NCI-H1048 (cell line): ENCODE measurements at places on chromosomes 13 and 19.

DNA sequence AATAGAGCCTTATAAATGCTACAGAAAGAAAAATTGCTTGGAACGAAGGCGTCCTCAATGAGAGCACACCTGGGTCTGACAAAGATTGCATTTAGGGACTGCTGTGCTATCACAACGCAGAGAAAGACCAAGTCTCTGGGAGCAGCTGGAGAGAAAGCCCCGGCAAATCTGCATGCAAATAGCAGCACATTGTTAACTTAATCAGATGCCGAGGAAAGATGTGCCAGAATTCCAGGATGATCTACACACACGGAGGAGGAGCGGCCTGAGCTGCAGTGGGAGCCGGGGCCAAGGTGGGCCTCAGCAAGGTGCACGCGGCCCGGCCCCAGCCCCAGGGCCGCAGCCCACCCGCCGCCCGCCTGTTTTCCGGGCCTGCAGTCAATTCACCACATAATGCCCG lies 1.4 kb downstream of the ZNF536 start:
- DNase-seq = no peak

- no peak for DNase-seq
These were observed 22.8 kb upstream of the CEBPG start for GRCh38 chr19:33350538-33351309.

DNA sequence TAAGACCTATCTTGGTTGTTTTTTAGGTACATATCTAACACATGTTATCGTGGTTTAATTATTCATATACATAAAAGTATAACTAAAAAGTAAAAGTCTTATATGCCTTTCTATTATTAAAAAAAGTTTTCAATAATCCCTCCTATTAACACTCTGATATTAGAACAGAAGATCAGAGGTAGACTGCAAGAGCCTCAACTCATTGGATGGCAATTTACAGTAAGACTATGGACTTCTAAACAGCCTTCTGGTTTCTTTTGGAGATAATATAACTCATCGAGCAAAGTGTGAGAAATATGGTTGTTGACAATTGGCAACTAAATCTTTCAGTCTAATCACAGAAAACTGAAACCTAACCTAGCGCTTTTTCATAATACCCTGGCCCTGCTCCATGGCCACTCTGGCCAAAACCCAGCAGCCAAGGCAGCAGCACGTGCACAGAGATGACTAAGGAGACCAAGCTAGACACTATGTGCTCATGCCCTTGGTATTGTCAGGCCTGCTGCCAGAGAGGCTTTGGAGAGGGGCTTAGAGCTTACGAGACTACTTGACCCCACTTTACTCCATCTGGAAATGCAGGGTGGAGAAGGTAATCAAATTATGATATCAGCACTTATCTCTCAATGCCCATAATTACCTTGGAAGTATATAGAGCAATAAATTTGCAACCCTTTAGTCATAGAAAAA lies 40.6 kb upstream of the EEF1AKMT1 start:
- no peak for DNase-seq

DNA sequence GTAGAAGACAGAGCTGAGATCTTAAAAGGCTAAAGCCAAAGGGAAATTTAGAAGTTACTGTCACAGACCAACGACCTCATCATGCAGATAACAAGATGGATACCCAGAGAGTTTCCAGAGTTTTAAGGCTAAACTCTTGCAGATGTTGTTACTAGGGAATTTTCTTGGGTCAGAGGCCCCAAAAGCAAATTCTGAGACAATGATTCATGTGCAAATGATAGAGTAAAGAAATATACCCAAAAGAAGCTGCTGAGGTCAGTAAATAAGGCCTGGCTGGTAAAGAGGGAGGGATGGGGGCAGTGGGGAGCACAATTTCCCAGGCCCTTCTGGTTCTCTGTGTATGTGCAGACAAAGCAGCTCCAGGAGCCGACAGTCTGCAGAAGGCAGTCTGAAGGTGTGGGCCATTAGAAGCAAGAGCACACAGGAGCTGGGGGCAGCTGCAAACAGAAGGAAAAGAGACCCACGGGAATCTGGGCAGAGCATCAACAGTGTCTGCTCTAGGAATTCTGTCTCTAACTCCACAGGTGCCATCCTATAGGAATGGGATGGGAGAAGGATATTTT lies 330.8 kb downstream of the TBC1D4 start:
- no peak for DNase-seq

- DNase-seq = no peak
These were observed 48.2 kb downstream of the STK24 start for GRCh38 chr13:98528663-98529064.

- DNase-seq = no peak
These were observed 2.0 kb downstream of the LRCH1 start for GRCh38 chr13:46554951-46555350.

- no peak for DNase-seq
These were observed 4.4 kb upstream of the S1PR5 start for GRCh38 chr19:10521461-10522171.
